ENCODE measurements at places on chromosomes 16 and 17. TPM values are rescaled to one million over a fixed set of nuclear protein-coding genes. Genes with fewer than 3 reads are reported as not detected.

The P2RX5 gene
- 16.9 TPM for total RNA-seq

The KIF2B gene
- not detected for total RNA-seq

The ABCA8 gene
- 0.61 TPM for total RNA-seq

The VWA3A gene
- total RNA-seq: 0.04 TPM

The MRPL27 gene
- total RNA-seq: 142 TPM

The CDRT15L2 gene
- total RNA-seq: not detected

The GNG13 gene
- not detected for total RNA-seq

The KRTAP4-3 gene
- not detected for total RNA-seq

The CD300E gene
- not detected for total RNA-seq

The KPNB1 gene
- 358 TPM for total RNA-seq

The UTS2R gene
- 0.06 TPM for total RNA-seq

The ADAD2 gene
- not detected for total RNA-seq

The DNAI2 gene
- total RNA-seq: not detected

The NEUROD2 gene
- not detected for total RNA-seq
